ENCODE measurements at places on chromosomes 11 and 22.
A peak's percentile ranks its signal among the peaks of the same experiment; 100 is the strongest.

GRCh38 chr22:26477341-26477731 is 6.2 kb downstream of the HPS4 start:
- no peak for DNase-seq

- no peak for DNase-seq
Measured at GRCh38 chr22:46499805-46500189, 37.6 kb downstream of the CELSR1 start.

DNA sequence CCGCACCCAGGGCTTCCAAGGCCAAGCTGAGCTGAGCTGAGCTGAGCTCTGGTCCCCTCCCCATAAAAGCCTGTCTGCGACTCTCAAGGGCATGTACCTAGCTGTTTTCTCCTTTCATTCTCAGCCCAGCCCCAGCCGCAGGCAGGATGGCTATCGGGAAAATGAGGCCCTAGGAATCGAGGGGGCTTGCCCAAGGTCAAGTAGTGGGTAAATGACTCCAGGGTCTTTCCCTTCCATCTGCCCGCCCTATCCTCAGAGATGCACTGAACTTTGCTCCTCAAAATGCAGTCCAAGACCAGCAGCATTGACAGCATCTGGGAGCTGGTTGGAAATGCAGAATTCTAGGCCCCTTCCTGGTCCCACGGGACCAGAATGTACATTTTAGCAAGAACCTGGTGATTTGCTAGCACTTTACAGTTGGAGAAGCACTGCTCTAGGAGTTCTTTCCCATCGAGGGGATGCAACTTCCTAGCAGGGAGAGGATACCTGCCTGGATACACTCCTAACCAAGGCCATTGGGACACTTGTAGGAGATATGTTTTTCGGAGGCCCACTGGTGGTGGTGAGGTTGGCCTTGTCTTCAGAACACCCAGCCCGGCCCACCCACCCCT is 43.2 kb upstream of the ACCSL start:
- DNase-seq: no peak

GRCh38 chr11:94753630-94754029 is 14.5 kb upstream of the AMOTL1 start:
- DNase-seq: peak; percentile 74

DNA sequence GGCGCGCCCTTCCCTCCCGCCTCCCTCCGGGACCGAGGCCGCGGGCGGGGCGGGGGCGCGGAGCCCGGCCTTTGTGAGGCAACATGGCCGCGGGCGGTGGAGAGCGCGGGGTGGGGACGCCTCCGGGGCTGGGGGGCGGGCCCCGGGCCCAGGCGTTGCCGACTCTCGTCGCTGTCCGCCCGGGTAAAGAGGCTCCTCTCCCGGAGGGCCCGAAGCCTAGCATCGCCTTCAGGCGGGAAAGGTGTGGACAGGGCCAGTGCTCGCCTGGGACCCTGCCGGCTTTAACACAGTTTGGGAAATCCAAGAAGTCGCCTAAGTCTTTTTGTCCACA is 369 bp downstream of the DGCR8 start:
- peak; percentile 5 for DNase-seq

All from bronchial epithelial cell (primary cell).